CD4-positive, CD25-positive, alpha-beta regulatory T cell (primary cell): ENCODE measurements at places on chromosomes 1 and 21.
A peak's percentile ranks its signal among the peaks of the same experiment; 100 is the strongest.

- no peak for DNase-seq
Measured at GRCh38 chr21:41561701-41562100, 53.7 kb upstream of the TMPRSS2 start.

GRCh38 chr1:30032302-30032701 lies 691.1 kb downstream of the MATN1 start:
- DNase-seq = no peak

DNA sequence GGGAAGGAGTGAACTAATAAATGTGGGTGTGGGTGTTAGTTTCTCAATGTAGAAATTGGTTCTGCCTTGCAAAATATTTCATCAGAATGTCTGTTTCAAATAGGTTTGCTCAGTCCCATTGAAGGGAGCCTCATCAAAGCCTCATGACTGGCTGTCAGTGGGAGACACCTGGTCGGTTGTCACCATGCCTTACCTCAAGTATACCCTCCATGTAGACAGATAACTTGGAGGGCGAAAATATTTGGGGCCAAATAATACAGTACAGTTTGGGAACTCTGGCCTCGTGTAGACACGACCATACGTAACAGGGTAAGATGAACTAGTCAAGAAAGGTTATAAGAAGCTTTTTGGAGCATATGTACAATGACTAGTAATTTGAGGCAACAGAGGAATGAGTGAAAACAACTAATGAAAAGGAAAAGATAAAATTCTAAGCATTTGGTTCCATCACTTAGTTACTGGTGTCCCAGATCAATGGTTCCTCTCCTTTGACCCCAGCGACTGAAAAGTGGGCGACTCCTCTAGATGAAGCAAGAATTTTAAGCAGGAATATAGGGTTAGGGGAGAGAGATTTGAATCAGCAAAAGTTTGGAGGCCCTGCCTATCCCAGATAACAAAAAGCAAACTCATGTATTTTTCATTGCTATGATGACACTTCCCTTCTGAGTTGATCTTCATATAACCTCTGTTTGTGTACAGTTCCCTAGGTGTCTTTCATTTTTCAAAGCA lies 163.9 kb downstream of the LRRC40 start:
- no peak for DNase-seq

DNA sequence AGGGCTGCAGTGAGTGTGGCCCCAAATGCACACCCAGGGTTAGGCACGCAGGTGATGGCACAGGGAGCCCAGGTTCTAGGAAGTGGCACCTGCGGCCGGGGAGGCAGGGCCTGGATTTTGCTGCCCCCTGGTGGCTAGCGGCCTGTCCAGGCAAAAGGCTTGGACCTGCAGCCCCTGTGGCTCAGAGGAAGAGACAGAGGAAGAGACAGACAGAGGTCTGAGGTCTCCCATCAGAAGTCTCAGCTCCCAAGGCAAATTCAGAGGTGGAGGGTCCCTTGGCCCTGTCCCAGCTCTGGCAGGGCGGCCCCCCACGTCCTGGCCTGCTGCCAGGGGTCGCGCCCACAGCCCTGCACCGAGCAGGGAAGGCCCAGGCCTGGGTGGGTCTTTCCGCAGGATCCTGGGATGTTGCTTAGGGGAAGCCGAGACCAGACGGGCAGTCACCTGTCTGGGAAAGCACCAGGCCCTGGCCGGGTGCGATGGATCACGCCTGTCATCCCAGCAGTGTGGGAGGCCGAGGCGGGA lies 8.0 kb upstream of the TNFRSF14 start:
- peak; percentile 69 for DNase-seq

GRCh38 chr1:71509051-71509595 lies 428.3 kb upstream of the ZRANB2 start:
- no peak for DNase-seq

GRCh38 chr1:60133848-60134247 lies 60.3 kb upstream of the C1orf87 start:
- DNase-seq = no peak

DNA sequence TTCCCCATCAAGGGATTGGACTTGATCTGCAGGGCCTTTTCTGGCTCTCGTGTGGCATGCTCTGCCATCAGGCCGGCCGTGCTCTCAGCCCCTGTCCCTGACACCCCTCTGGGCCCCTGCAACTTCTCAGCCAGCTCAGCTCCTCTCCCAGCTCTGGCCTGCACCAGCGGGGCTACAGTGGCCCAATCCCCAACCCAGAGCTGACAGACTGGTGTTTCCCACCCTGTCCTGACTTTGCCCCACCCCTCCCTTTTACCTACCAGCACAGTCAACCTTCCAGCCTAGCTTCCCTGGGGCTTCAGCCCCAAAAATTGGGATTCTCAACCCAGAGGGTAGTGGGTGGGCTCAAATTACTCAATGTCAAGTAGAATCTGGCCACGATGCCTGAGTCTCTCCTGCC lies 149.3 kb downstream of the SYF2 start:
- no peak for DNase-seq

- no peak for DNase-seq
Measured at GRCh38 chr1:180165509-180166435, 11.1 kb downstream of the QSOX1 start.

DNA sequence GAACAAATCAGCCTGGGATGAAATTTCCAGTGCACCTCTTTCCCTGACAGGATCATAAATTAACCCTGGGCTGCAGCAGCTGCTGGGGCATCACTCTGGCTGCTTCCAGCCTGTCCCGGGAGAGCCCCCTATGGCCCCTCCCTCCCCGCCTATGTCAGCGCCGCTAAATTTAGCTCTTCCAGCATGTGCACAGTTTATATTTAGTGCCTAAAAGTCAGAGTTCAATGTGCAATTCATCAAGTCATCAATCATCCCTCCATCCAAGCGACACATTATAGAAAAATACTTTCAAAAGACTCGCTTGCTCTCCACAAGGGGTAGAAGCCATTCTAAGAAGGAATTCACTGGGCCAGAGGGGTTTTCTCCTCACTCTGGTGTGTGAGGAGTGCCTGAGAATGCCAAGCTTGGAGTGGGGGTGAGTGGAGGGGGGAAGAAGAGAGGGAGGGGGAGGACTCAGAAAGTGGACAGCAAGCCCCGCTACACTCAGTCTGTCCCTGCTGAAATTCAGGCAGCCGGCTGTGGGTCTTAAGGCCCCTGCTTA lies 37.4 kb downstream of the XCL1 start:
- DNase-seq = no peak

- no peak for DNase-seq
Measured at GRCh38 chr1:156263288-156263655, 15.4 kb upstream of the PAQR6 start.

GRCh38 chr21:14520535-14520934 lies 25.6 kb downstream of the SAMSN1 start:
- peak; percentile 52 for DNase-seq

DNA sequence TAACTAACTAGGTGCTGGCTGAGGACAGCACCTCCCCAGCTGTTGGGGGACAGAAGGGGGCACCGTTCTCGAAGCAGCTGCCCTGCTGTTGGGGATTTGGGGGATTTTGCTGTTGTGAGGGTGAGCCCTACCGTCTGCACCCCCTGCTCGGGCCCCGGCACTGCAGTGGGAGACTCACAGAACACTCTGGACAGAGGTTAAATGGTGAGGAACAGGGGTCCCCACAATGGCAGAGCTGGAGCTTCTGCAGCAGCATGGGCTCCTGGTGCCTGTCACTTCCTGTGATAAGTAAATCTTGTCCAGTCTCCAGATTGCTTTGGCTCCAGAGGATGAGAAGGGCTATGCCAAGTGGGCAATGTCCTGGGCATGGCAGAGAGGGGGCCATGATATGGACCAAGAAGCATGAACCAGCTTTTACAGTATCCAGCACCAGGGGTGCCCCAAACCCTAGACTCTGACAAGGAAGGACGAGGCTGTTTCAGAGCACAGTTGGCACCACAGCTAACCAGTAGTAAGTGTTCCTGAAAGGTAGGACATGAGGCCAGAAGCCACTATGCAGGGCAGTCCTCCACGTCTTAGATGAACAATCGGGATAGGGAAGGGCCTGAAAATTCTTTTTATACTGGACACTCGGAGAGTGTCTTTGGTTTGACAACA lies 365.1 kb upstream of the VAMP3 start:
- DNase-seq = no peak

GRCh38 chr1:53279296-53280200 lies 41.2 kb upstream of the MAGOH start:
- no peak for DNase-seq

- DNase-seq = peak; percentile 86
Measured at GRCh38 chr1:91697416-91697815, 188.5 kb downstream of the TGFBR3 start.

DNA sequence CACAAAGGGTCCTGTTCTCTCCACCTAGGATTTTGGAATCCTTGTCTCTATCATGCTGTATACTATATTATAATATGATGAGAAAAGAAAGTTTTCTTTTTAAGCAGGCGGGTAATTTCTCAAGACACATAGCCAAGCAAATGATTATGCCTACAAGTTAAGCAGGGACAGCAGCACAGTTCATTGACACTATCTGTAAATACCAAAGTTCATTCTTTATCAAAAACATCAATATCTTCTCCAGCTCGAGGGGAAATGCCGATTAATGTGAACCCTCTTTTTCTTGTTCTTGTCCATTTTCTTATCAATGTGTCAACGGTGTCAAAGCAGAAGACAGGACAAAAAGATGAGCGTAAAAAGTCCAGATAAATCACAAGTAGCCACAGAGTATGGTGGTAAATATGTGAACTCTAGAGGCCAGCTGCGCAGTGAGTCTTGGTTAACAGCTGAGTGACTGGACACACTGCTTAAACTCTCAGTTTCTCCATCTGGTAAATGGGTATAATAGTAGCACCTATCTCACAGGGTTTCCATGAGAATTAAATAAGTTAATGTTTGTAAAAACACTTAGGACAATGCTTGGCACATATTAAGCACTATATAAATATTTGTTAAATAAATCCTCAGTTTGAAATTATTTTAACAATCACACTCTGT lies 30.9 kb downstream of the LPAR3 start:
- no peak for DNase-seq

DNA sequence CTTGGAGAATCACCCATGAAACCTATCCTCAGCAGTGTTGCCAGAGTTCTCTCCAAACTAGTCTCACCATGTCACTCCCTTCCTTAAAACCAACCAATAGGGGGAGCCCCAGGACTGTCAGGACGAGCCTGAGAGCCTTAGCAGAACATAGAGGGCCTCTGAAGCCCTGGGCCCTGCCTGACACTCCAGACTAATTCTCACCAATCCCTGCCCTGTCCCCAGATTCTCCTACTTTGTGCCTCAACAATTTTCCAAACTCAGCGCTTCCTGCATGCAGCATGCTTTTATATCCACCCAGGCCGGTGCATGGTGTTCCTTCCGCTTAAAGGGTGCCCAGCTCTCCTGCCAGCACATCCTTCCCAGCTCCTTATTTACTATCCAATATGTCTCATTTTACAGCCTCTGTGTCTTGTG lies 42.7 kb downstream of the HSD3B1 start:
- no peak for DNase-seq

- no peak for DNase-seq
Measured at GRCh38 chr1:81330521-81330920, 470.2 kb upstream of the ADGRL2 start.

- no peak for DNase-seq
Measured at GRCh38 chr1:6278263-6278662, 17.4 kb upstream of the GPR153 start.

GRCh38 chr1:182315167-182315556 lies 76.4 kb downstream of the GLUL start:
- no peak for DNase-seq

DNA sequence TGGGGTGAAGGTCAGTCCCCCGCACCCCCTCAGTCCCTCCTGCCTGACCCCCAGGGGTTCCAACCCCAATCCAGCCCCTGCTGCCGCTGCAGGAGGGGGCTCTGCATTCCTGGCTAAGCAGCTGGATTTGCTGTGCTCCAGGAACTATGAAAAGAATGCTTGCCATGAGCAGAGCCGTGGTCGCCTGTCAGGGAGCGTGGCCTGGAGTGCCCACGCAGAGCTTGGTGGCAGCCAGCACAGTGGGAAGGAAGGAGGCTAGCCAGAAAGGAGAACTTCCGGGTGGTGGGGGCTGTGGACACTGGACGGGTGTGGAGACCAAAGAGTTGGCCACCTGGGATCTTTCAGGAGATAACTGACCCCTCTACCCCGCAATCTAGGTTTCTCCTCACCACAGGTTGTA lies 5.6 kb downstream of the COL8A2 start:
- no peak for DNase-seq

- DNase-seq = no peak
Measured at GRCh38 chr1:240474133-240474614, 137.8 kb downstream of the GREM2 start.

- DNase-seq = no peak
Measured at GRCh38 chr1:85339656-85340399, 63.4 kb upstream of the BCL10 start.

DNA sequence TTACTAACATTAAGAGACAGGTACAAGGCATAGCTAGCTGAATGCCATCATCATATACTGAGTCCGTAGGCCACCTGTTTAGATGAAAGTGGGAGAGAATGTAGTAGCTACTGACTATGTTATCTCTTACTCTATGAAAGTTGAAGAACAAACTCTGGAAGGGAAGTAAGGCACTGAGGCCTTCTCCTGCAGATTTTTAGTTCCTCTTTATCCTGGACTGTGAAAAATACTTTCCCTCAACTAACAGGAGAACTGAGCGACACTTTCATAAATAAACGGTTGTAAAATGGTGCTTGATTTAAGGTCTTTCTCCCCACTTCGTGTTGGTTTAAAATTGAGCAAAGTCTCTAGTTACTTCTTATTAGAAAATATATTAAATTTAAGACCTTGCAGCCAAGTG lies 101.9 kb downstream of the FNBP1L start:
- no peak for DNase-seq

DNA sequence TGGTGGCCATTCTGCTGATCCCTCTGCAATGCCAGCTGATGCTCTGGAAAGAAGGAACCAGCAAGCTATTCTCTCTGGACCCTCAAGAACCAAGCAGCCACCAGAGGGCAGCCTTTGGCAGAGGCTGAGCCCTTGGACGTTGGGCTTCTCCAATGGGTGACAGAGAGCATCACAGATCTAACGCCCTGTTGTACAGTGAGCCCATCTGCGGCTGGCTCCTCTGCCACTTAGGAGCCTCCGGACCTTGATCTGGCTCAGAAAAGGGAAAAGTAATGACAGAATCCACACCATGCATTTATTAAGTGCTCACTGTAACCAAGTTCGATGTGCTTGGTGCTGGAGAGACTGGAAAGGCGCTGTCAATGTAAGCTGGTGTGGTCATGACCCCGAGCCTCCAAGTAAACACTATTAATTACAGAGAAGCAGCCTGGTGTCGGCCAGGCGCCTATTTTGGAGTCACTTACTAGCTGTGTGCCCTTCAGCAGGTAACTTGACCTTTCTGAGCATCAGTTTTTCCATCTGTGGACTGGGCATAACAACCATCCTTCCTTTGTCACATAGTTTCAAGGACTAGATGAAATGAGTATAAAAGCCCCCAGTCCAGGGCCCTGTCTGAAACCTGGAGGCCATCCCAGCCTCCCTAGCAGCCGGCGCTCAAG lies 34.9 kb downstream of the ECE1 start:
- peak; percentile 77 for DNase-seq

GRCh38 chr1:209815490-209815889 lies 9.5 kb upstream of the IRF6 start:
- DNase-seq = no peak
